ENCODE measurements at places on chromosomes 3 and 15.

- peak; percentile 16 for DNase-seq
Observed at GRCh38 chr15:73015493-73015892, 36.8 kb upstream of the NEO1 start.

GRCh38 chr3:73419179-73419803, 205.4 kb downstream of the PDZRN3 start:
- no peak for DNase-seq

DNA sequence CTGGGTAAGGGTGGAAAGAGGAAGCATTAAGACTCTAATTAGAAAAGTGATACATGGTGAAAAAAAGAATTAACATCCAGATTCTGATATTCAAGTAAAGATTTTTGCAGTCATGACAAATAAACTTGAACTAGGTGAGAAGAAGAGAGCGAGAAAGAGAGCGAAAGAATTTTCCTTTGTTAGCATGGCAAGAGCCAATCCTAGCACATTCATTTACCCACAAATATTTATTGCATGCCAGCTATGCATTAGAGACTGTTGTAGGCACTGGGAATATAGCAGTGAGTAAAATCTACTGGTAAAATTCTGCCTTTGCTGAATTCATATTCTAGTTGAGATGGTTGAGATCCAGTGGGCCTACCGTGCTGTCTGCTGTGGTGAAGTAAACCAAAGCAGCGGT, 177.9 kb upstream of the DPH6 start:
- no peak for DNase-seq

GRCh38 chr3:104901396-104901795, 465.3 kb upstream of the ALCAM start:
- no peak for DNase-seq

- peak; percentile 25 for DNase-seq
Observed at GRCh38 chr3:143775459-143775858, 72.8 kb downstream of the SLC9A9 start.

DNA sequence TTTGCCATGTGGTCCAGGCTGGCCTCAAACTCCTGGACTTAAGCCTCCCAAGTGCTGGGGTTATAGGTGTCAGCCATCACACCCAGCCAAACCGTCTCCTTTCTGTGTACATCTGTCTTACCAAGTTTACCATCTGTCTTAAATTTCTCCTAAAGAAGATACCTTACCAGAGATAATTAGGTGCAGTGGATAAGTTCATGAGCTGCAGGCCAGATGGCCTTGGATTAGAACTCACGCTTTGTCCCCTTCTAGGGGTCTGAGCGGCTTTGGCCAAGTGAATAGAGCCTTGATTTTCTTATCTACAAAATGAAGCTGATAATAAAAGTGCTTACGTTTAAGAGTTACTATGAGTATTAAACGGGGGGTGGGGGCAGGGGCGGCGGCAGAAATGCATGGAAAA, 103.9 kb downstream of the SUCLG2 start:
- no peak for DNase-seq

- peak; percentile 42 for DNase-seq
Observed at GRCh38 chr3:38738630-38739395, 77.2 kb downstream of the SCN10A start.

GRCh38 chr3:80733522-80734176, 965.9 kb upstream of the ROBO1 start:
- DNase-seq = peak; percentile 26

GRCh38 chr3:55002416-55002930, 74.6 kb upstream of the LRTM1 start:
- no peak for DNase-seq

- DNase-seq = no peak
Observed at GRCh38 chr15:53331328-53332190, 427.9 kb downstream of the WDR72 start.

- no peak for DNase-seq
Observed at GRCh38 chr3:194315965-194316361, 35.2 kb downstream of the CPN2 start.

GRCh38 chr15:88623061-88623460, 1.9 kb downstream of the AEN start:
- DNase-seq = peak; percentile 81

- DNase-seq = no peak
Observed at GRCh38 chr3:161793194-161793930, 296.8 kb downstream of the OTOL1 start.

DNA sequence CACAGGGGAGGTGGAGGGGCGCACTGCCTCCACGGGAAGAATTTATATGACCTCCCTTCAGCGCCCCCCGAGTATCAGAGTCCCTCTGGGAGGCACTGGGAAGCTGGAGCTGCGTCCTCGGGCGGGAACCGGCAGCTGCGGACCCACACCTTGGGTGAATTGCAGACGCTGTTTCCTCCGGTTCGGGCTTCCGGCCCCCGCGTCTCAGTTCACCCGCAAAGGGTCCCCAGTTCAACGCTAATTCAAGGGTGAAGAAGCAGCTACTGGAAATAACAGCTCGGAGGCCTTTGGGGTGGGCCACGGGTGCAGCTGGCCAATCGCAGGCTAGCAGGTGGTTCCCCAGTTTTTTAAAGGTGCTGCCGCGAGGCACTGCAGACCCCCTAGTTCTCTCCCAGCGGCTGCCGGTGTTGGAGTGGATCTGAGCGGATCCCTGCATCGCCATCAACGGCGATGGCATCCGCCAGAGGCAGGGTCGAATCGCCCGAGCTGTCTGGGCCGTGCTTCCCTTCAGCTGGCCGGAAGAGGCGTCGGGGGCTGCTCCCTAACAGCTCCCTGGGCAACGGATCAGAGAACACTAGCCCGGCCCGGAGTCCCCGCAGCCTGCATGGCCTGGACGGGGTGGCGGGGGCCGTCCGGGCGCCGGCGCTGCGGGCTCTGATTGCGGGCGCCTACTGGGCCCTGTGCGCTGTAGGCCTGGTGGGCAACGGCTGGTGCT, 19.4 kb upstream of the ADAMTS7 start:
- no peak for DNase-seq

DNA sequence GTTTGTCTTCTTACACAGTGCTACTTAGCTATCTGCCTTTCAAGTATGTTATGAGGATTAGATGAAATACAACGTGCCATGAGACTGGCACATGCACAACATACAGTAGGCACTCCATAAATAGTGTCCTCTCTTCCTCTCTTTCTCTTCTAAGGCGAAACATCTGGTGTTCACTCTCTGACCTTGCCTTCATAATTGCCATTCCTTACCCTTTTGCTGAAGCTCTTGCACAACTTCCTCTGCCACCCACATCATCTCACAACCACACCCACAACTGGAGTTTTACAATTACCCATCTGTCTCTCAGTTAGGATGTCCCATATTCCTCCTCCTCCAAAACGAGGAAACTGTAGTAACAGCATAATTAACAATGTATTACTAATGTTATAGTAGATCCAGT, 26.4 kb upstream of the ACP3 start:
- peak; percentile 9 for DNase-seq

DNA sequence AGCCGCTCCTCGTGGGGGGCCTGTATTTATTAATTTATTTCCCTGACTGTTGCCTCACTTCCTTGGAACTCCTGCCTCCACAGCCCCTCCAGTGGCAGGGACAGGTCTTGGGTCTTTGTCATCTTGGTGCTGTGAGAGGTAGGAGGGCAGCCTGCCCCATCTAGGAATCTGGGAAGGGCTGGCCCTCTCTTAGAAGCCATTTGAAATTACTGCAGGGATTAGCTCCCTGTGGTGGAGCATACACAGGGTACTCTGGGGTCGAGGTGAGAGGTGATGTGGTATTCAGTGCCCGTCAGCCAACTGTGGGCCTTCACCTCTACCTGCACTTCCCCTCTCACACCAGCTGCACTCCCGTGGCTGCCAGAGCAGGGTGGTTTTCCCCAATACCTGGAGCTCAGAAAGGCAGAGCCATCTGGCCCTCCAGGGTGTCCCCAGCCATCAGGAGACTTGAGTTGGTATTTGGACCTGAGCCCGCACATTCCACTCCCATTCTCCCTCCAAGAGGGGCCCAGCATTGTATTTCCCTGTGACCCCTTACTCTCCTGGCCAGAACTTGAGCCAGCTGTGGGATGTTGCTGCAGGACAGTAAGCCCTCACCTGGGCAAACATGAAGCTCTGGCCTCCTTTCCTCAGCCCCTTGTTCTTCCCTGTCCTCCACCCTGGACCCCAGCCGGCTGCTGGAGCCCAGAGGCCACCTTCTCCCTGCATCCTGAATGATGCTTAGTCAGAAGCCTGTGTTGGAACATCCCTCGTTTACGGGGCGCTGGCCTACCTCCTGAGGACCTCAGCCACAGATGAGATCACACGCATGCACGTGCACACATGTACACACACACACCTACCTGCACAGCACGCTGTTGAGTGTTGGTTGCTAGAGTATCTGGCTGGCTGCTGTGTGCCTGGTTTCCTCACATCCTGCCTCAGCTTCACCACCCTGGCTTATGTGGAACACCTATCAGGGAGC, 2.0 kb upstream of the JMJD7 start:
- no peak for DNase-seq

- no peak for DNase-seq
Observed at GRCh38 chr3:117622171-117622841, 912.7 kb downstream of the TUSC7 start.

GRCh38 chr15:50702762-50703334, 16.3 kb upstream of the TRPM7 start:
- no peak for DNase-seq

GRCh38 chr3:123202451-123202850, 708 bp downstream of the SEC22A start:
- DNase-seq = peak; percentile 14

DNA sequence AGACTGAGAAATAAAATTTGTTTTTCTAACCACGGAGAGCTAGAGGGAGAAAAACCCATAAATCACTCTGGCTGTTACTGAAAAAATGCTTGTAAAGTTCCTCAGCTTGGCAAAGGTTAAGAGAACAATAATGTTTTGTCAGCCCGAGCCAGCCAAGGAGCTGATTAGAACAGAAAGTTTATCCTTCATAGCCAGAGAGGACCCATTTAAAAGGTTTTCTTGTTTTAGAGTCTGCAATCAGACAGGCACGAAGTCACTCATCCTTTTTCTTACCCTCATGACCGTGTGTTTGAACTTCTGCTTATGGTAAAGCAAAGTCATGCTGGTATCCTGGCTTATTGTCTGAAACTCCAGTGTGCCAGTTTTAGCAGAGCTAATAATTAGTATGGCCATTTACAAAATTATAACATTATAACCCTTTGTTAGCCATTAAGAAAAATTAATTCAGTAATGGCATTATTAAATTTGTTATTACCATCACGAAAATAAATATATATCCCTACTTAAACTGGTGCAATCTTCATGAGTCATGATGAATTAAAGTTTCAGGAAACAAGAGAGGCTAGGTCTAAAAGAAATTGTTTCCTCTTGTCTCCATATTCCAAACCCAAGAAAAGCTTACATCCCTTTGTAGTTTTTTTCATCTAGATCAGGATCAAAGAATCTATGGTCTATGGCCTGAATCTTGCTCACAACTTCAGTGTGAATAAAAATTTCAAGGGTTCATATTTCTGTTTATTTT, 13.5 kb upstream of the STXBP5L start:
- DNase-seq = peak; percentile 35

DNA sequence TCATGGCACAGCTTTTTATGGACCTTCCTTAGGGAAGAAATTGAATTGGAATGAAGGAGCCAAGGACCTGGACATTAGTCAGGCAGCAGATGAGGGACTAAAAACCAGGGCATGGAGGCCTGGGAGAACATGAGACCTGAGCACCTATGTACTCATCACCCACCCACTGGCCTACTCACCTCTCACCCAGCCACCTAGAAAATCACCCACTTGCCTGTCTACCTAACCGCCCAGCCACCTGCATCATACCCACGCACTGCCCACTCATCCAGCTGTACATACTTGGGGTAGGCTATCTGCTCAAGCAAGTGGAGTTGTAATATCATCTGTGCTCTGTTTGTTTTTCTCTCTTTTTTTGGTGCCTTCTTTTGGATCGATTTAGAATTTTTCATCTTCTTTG, 65.3 kb upstream of the SLCO2A1 start:
- no peak for DNase-seq

DNA sequence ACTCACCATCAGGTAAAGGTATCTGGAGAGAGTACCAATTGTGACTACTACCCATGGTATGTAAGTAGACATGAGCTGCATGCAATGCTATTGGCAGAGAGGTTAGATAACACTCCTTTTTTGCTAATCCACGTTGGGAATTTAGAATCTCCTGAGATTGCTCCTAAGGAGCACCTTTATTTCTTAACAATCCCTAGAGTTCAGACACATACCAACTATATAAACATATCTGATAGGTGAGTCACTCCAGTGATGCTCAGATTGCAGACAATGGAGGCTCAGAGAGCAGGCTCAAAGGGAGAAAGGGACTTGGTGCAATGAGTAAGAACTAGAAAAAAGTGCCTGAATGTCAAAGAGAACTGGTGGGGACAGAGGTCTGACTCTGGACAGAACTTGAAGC, 47.0 kb upstream of the LRRFIP2 start:
- peak; percentile 95 for DNase-seq

DNA sequence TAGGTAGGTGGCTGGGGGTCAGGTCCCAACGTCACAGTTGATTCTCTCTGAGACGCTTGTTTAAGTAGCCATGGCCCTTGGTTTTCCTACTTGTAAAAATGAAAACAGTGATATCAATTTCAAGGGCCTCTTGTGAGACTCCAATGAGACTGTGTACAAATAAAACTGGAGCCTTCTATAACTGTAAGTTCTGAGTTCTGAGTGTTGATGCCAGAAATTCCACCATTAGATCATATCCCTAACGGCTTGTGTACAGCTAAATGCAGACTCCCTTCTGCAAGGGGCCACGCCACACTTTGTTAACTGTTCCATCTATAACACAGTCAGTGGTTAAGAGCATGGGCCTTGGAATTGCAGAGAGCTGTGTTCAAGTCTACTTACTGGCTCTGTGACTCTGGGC, 267.3 kb downstream of the TLE3 start:
- no peak for DNase-seq

- peak; percentile 90 for DNase-seq
Observed at GRCh38 chr15:77633134-77633912, 611 bp upstream of the LINGO1 start.

GRCh38 chr3:77281721-77282120, 241.8 kb downstream of the ROBO2 start:
- no peak for DNase-seq

- no peak for DNase-seq
Observed at GRCh38 chr15:36951731-36952247, 148.6 kb downstream of the MEIS2 start.

- no peak for DNase-seq
Observed at GRCh38 chr3:28232659-28233058, 8.8 kb upstream of the CMC1 start.

DNA sequence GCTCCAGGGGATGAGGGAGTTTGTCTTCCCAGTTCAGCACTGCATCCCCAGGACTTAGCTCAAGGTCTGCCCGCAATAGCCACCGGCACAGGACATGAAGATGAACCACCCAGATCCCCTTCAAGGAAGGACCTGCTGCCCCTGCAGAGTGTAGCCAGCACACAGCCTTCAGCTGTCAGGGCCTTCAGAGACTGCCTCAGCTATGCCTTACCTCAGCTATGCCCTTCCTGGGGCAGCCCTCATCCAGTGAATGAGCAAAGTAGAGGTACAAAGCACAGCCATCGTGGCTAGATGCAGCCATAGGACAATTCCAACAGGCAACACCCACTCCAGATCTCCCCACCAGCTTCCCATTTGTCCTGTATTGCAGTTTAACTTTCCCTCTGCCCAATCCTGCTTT, 291.2 kb upstream of the STT3B start:
- DNase-seq = no peak

- no peak for DNase-seq
Observed at GRCh38 chr3:69322158-69322509, 63.8 kb downstream of the FRMD4B start.

GRCh38 chr15:53588773-53589172, 170.7 kb downstream of the WDR72 start:
- peak; percentile 25 for DNase-seq

- DNase-seq = no peak
Observed at GRCh38 chr15:31504462-31504839, 177.8 kb downstream of the KLF13 start.
